ENCODE measurements at places on chromosomes 4 and X. TPM values are rescaled to one million over a fixed set of nuclear protein-coding genes. Genes with fewer than 3 reads are reported as not detected.

Gene CMC4
- 10.0 TPM for total RNA-seq

Gene SLC10A4
- not detected for total RNA-seq

Gene MAP3K15
- 0.55 TPM for total RNA-seq

Gene LUZP4
- total RNA-seq = not detected

- H3K27ac ChIP-seq = no peak overlapping the region
- no peak overlapping the region for H3K4me3 ChIP-seq
- H3K4me1 ChIP-seq = no peaks in the 10 kb centered on the region
- DNase-seq = no peak
- H3K36me3 ChIP-seq = no peaks in the 10 kb centered on the region
- H3K27me3 ChIP-seq = peaks cover 6% of the 10 kb centered on the region
Measured at GRCh38 chrX:151177141-151178027, 1.0 kb downstream of the GPR50 start.

GRCh38 chr4:110107866-110108265, 90.5 kb downstream of the ELOVL6 start:
- H3K4me1 ChIP-seq = no peaks in the 10 kb centered on the region
- no peak overlapping the region for H3K4me3 ChIP-seq
- DNase-seq = no peak
- H3K27me3 ChIP-seq = no peaks in the 10 kb centered on the region

Gene BMX
- 1.2 TPM for total RNA-seq

DNA sequence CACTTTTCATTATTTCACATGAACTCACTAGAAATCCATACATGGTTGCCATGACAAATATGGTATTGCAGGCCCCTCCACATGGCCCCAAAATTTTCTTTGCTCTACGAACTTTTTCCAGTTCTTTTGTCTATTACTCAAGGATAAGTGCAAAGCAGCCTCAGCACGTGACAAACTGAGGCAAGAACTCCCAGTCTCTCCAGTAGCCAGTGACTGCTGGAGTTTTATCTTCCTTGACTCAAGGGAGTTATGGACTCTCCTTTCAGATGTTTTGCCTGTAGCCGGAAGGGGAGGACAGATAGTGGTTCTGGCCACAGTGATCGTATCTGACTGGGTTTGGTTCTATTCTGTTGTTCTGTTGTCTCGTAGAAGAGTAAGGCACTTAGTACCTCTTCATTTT, 105.5 kb downstream of the ARHGAP24 start:
- DNase-seq = no peak
- no peaks in the 10 kb centered on the region for H3K36me3 ChIP-seq
- H3K27me3 ChIP-seq = no peaks in the 10 kb centered on the region
- no peaks in the 10 kb centered on the region for H3K4me1 ChIP-seq

DNA sequence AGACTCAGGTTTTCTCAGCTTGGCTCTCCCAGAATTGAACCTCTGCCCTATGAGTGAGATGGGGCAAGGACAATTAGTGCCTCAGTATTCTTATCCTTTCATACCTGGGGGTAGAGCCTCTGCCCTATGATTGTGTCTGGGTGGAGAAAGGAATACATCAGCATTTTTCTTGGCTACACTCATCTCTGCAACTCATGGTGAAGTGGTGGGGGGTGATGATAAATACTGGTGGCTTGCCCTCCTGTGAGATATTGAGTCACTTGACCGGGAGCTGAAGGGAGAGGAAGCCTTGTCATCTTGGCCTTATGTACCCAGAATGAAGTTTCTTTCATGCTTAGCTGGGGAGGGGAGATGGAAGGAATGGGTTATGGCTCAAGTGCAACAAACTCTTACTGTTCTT, 71.3 kb upstream of the ENOX2 start:
- no peak overlapping the region for H3K27ac ChIP-seq
- no peaks in the 10 kb centered on the region for H3K36me3 ChIP-seq
- DNase-seq = no peak
- H3K4me1 ChIP-seq = no peaks in the 10 kb centered on the region
- H3K27me3 ChIP-seq = no peaks in the 10 kb centered on the region

- no peaks in the 10 kb centered on the region for H3K4me1 ChIP-seq
- H3K4me3 ChIP-seq = no peak overlapping the region
- H3K27me3 ChIP-seq = no peaks in the 10 kb centered on the region
- no peaks in the 10 kb centered on the region for H3K36me3 ChIP-seq
- DNase-seq = no peak
Measured at GRCh38 chrX:74458736-74459135, 37.4 kb downstream of the SLC16A2 start.

DNA sequence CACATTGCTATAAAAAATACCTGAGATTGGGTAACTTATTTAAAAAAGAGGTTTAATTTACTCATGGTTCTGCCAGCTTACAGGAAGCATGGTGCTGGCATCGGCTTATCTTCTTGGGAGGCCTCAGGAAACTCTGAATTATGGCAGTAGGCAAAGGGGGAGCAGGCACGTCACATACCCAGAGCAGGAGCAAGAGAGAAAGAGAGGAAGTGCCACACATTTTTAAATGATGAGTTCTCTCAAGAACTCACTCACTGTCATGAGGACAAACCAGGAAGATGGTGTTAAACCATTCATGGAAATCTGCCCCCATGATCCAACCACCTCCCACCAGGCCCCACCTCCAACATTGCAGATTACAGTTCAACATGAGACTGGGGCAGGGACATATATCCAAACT, 10.0 kb upstream of the AFF1 start:
- no peaks in the 10 kb centered on the region for H3K36me3 ChIP-seq
- DNase-seq = no peak
- H3K27ac ChIP-seq = no peak overlapping the region
- H3K4me3 ChIP-seq = no peak overlapping the region
- no peaks in the 10 kb centered on the region for H3K27me3 ChIP-seq

Gene IDUA
- 10.9 TPM for total RNA-seq

GRCh38 chr4:22764183-22764582, 71.4 kb downstream of the GBA3 start:
- H3K4me1 ChIP-seq = no peaks in the 10 kb centered on the region
- DNase-seq = no peak
- no peak overlapping the region for H3K27ac ChIP-seq
- no peaks in the 10 kb centered on the region for H3K27me3 ChIP-seq
- no peaks in the 10 kb centered on the region for H3K36me3 ChIP-seq

Data from uterus (tissue), 4 donors.